ENCODE measurements at places on chromosomes 12 and 14.

DNA sequence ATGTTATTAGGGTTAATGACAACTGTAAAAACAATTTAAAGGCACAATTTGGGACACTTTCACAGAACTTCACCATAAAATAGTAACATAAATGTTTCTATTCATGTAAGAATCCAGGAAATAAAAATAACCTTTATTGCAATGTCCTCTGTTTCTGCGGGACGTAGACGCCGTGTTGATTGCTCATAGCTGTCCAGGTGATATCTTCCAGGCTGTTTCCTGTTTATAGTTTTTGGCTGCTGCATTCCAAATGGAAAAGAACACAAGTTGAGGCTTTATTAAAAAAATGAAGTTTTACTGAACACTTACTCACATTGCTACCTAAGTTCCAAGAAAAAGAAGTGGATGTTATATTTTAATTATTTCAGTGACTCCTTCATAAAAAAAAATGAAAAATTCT, 58.6 kb downstream of the ABCC9 start:
- no peak for DNase-seq

DNA sequence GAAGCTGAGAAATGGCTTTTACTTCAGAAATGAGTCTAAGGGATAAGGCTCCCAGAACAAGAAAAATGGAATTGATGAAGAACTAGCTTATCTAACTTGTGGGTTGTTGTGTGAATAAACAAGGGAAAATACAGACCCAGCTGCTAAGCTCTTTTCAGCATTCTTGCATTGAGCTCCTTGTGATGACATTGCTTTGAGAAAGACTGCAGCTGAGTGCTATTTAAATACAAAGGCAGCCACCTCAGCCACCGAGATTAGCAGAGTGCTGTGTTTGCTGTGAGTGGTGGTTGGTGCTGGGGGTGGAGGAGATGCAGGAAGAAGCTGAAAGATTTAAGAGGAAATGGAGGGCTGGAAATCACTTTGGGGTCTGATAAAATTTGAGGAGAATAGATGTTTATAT, 396.0 kb upstream of the PRICKLE1 start:
- DNase-seq: no peak

DNA sequence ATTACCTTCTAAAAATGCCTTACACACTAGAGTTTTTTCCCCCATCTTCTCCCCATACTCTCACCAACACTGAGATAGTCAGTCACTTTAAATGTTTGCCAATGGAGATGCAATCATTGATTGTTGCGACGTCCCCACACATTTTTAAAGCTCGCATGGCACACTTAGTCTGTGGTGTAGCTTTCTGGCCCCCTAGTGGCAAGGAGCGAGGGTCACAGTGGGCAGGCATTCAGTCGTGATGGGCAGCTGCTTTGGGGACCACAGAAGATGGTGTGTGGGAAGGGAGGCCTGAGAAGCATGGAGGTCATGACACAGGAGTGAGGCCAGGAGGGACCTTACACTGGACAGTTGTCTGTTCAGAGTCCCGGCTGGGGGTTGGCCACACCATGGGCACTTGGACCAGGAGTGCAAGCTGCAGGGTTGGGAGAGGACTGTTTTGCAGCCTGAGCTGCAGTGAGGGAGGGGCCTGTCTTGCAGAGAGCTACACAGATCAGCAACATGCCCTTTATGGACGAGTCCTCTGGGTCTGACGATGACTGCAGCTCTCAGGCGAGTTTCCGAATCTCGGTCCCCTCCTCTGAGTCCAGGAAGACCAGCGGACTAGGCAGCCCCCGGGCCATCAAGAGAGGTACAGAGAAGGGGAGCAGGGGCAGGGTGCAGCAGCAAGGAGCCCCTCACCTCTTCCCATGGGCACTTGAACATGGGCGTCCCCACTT, 28.6 kb downstream of the PIGH start:
- peak; percentile 26 for DNase-seq

- DNase-seq: no peak
These were observed 223.4 kb upstream of the AMIGO2 start for GRCh38 chr12:47303207-47303606.

- DNase-seq: no peak
These were observed 61.5 kb upstream of the PLEKHG7 start for GRCh38 chr12:92641291-92641690.
